Activated gamma-delta T cell treated with Interleukin-2 at 50 U/mL for 16 hours (primary cell): ENCODE measurements at places on chromosomes 1 and 21.
A peak's percentile ranks its signal among the peaks of the same experiment; 100 is the strongest.

DNA sequence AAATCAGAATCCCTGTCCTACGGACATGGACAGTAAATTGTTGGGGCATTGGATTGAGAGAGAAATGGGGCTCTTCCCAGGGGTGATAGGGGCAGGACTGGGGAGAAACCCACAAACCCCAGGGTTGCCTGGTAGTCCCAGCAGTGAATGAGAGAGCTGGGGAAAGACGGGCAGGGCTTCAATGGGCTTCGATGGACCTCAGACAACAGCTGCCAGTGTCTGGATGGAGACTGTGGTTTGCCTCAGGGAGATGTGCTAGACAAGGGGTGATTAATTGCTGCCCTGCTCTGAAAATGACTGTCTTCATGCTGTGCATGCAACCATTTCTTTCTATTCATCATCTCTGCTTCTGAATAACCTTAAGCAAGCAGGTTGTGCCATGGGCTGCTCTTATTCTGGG lies 7.4 kb downstream of the GPR25 start:
- no peak for DNase-seq

- peak; percentile 42 for DNase-seq
These were observed at the start of gene CSF1 for GRCh38 chr1:109910123-109910962. Gene CSF1 (plus strand): TSS chr1:109910849. CDS start chr1:109911024, 175 bp downstream.

DNA sequence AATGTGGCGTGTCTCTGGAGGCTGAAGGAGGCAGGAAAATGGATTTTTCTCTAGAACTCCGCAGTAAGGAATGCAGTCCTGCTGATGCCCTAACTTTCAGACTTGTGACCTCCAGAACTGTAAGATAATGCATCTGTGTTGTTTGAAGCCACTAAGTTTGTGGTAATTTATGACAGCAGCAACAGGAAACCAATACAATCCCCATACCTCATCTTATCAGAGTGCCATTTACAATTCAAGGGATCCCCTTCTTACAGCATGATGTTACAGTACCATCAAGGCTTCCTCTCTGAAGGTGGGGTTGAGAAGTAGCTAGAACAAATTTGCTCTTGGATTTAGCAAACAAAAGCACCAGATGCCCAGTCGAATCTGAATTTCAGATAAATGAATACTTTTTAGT lies 21.6 kb downstream of the ABCA4 start:
- no peak for DNase-seq

DNA sequence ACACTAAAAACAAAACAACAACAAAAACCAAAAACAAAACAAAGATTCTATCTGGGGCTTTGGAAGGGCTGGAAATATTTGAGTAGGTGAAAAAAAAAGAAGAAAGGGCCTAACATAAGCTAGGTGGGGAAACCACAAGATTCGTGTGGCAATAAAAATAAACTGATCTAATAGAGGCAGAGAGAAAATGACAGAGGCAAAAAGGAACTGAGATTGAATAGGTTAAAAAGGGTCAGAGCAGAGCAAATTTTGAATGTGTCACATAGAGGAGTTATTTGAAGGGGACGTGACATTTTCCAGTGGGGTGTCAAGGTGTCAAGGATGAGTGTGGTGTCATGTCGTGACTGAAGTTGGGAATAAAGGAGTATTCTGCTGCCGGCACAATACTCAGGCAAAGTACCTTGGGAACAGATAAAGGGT lies 65.2 kb upstream of the RALGPS2 start:
- DNase-seq, result no peak

DNA sequence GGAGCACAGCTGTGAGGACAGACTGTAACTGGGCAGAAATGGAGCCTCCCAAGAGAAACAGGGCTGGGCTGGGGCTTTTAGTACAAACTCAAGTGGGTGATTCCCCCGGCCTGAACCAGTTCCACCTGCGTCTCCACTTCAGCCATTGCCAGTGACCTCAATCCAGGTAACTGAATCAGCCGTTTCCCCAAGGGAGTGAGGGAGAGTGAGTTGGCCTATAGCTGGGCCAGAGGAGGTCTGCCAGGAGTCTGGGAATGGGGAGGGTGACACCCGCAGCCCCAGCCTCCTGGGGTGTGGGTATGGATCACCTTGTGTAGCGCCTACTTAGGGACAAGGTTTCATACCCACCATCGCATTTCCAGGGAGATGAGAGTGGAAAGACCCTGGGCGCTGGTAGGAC lies 8.5 kb downstream of the SLC26A9 start:
- no peak for DNase-seq

- DNase-seq, result no peak
These were observed 7.4 kb upstream of the DEGS1 start for GRCh38 chr1:224175617-224176016.

DNA sequence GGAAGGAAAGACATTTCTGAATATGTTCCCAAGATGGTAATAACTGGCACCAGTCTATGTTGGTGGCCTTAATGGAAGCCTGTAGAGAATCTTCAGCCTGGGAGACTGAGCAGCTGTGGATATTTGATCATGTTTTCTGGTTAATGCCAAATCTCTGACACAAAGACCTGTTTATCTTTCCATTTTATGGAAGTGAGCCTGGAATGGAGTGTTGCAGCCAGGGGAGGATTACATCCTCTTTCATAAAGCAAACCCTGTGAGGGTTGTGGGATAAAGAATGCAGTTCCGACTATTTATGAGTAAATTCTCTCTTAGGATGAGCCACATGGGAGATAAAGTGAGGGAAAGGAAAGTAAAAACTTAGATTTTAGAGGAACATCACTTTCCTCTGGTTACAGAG lies 144.1 kb downstream of the PCP4 start:
- DNase-seq, result no peak

- DNase-seq, result no peak
These were observed 1.2 kb downstream of the ABCB10 start for GRCh38 chr1:229557200-229557850.

GRCh38 chr1:204453141-204453772 lies 41.3 kb downstream of the PIK3C2B start:
- DNase-seq, result peak; percentile 69

DNA sequence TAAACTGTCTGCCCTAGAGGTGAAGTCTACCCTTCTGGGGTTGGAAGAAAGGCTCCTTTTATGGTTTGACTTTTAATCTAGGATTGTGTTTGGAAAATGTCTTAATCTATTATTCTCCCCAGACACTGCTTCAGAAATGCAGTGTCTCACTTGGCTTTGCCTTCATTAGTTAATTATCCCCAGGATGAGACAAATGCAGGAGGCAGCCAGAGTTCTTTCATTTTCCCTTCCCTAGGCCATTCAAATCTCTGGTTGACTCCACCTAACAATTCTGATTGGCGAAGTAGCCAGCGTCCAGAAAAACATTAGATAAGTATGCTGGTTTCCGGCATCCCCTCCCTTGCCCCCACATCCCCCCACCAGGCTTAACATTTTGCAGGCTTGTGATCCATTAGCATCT lies 325.8 kb upstream of the PBX1 start:
- DNase-seq, result no peak
